ENCODE measurements at places on chromosomes 6 and 20.

- H3K27me3 ChIP-seq, result no peaks in the 10 kb centered on the region
- H3K4me1 ChIP-seq, result no peaks in the 10 kb centered on the region
- DNase-seq, result no peak
- H3K4me3 ChIP-seq, result no peak overlapping the region
- H3K36me3 ChIP-seq, result no peaks in the 10 kb centered on the region
Measured at GRCh38 chr6:117298941-117299340, 33.6 kb downstream of the VGLL2 start.

GRCh38 chr6:12593771-12594529 lies 122.6 kb upstream of the PHACTR1 start:
- peaks cover 1% of the 10 kb centered on the region for H3K4me1 ChIP-seq
- no peaks in the 10 kb centered on the region for H3K27me3 ChIP-seq
- H3K36me3 ChIP-seq, result no peaks in the 10 kb centered on the region
- H3K27ac ChIP-seq, result no peak overlapping the region

- H3K36me3 ChIP-seq, result no peaks in the 10 kb centered on the region
- H3K4me3 ChIP-seq, result no peak overlapping the region
- peaks cover 4% of the 10 kb centered on the region for H3K4me1 ChIP-seq
- H3K27me3 ChIP-seq, result no peaks in the 10 kb centered on the region
- no peak overlapping the region for H3K27ac ChIP-seq
Measured at GRCh38 chr20:58660855-58661597, 9.9 kb downstream of the STX16 start.

GRCh38 chr20:37375227-37375626 lies 29.3 kb downstream of the SRC start:
- no peak overlapping the region for H3K4me3 ChIP-seq
- H3K27ac ChIP-seq, result no peak overlapping the region
- no peaks in the 10 kb centered on the region for H3K27me3 ChIP-seq
- H3K36me3 ChIP-seq, result no peaks in the 10 kb centered on the region
- peaks cover 4% of the 10 kb centered on the region for H3K4me1 ChIP-seq

GRCh38 chr6:104414723-104415122 lies 445.0 kb downstream of the HACE1 start:
- H3K27ac ChIP-seq, result no peak overlapping the region
- H3K27me3 ChIP-seq, result no peaks in the 10 kb centered on the region
- no peaks in the 10 kb centered on the region for H3K4me1 ChIP-seq
- DNase-seq, result no peak
- no peak overlapping the region for H3K4me3 ChIP-seq

DNA sequence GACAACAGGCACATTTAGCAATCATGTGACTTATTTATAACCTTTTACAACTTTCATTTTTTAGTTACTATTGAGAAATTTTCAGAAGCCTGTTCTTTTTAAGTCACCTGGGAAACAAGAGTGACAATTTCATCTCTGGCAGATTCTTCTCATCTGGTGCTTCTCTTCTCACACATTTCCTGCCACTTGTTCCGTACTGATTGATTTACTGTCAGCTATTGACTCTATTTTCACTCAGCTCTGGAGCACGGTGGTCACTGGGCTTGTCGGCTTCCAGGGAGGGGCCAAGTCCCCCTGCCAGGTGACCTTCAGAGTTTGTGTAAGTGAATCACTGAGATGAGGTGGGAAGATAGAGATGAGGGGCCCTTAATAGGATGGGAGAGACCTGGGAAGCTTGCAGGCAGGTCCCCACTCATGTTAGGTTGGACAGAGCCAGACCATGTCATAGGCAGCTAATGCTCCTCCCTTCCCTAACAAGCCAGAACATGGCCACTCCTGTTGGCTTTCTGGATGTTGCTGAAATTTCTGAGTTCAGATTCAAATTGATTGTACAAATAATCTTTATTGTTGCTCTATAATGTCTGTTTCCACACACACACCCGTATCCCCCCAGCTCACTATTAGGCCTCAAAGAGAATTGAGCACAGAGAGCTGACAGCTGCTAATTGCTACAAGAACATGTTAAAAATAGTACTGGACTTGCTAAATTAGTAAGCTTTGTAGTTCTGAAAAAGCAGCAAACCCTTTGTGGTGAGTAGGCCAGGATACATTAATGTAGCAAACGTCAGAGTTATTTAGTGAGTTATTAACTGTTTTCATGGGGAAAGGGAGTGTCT lies 13.3 kb downstream of the DUSP22 start:
- no peaks in the 10 kb centered on the region for H3K36me3 ChIP-seq
- H3K27me3 ChIP-seq, result no peaks in the 10 kb centered on the region
- DNase-seq, result no peak
- H3K27ac ChIP-seq, result no peak overlapping the region
- no peak overlapping the region for H3K4me3 ChIP-seq

DNA sequence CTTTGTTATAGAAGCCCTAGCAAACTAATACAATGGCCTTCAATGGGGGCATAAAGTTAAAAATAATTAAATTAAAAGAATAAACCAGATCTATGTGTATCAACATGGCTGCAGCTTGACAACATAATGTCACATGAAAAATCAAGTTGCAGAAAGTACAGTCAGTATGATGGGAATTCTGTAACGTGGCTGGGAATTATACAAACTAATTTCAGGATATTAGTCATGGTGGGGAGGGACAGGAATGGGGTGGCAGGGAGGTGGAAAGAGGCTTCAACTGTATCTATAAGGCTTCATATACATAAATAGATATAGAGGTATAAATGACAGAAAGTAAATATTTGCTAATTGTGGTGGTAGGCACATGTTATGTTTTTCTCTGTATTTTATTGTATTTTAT lies 107.1 kb downstream of the UNC5CL start:
- no peaks in the 10 kb centered on the region for H3K27me3 ChIP-seq
- H3K27ac ChIP-seq, result no peak overlapping the region
- no peak overlapping the region for H3K4me3 ChIP-seq
- DNase-seq, result no peak
- no peaks in the 10 kb centered on the region for H3K4me1 ChIP-seq
- H3K36me3 ChIP-seq, result no peaks in the 10 kb centered on the region

GRCh38 chr20:20237093-20237959 lies 130.6 kb upstream of the INSM1 start:
- DNase-seq, result peak; percentile 22
- no peaks in the 10 kb centered on the region for H3K27me3 ChIP-seq
- no peak overlapping the region for H3K4me3 ChIP-seq
- H3K36me3 ChIP-seq, result no peaks in the 10 kb centered on the region
- H3K4me1 ChIP-seq, result no peaks in the 10 kb centered on the region
- no peak overlapping the region for H3K27ac ChIP-seq

DNA sequence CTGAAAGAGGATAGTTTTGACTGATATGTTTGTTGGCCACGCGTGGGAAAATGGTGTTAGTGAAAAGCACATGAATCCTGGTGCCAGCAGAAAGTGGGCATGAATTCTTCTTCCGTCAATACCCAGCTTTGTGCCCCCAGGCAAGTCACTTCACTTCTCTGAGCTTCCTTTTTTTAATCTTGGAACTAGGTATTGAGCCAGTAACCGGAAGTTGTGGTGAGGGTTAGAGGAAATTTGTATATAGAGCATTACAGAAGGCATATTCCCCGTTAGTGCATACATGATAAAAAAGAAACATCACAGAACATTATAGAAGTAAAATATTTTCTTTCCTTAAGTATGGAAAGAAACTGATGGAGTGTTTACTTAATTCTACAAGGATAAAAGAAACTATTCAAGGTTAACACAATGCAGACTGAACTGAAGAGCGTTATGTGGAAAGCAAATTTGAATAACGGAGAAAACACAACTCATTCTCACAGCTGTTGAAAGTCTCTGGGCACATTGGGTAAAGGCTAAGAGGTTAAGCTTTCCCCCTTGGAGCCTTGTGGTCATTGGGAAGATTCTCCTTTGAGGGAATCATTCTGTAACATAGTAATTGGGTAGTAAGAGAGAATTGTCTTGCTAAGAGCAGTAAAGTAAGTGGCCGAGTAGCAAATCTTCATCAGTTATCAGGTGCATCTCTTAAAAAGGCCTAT lies 223.1 kb downstream of the BCAS1 start:
- H3K4me3 ChIP-seq, result no peak overlapping the region
- H3K36me3 ChIP-seq, result no peaks in the 10 kb centered on the region
- H3K4me1 ChIP-seq, result no peaks in the 10 kb centered on the region
- DNase-seq, result no peak
- H3K27me3 ChIP-seq, result no peaks in the 10 kb centered on the region
- no peak overlapping the region for H3K27ac ChIP-seq

DNA sequence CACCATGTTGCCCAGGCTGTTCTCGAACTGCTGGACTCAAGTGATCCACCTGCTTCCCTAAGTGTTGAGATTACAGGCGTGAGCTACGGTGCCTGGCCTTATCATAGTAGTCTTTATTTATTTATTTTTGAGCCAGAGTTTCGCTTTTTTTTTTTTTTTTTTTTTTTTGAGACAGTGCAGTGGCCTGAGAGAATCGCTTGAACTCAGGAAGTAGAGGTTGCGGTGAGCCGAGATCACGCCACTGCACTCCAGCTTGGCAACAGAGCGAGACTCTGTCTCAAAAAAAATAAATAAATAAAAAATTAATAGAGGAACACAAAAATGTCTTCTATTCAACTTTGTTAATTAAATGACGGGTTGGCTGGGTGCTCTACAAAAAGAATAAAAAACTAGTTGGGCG lies 12.9 kb downstream of the MAPRE1 start:
- H3K4me3 ChIP-seq, result no peak overlapping the region
- no peak for DNase-seq
- H3K27me3 ChIP-seq, result no peaks in the 10 kb centered on the region
- H3K36me3 ChIP-seq, result peaks cover 9% of the 10 kb centered on the region
- H3K4me1 ChIP-seq, result no peaks in the 10 kb centered on the region

DNA sequence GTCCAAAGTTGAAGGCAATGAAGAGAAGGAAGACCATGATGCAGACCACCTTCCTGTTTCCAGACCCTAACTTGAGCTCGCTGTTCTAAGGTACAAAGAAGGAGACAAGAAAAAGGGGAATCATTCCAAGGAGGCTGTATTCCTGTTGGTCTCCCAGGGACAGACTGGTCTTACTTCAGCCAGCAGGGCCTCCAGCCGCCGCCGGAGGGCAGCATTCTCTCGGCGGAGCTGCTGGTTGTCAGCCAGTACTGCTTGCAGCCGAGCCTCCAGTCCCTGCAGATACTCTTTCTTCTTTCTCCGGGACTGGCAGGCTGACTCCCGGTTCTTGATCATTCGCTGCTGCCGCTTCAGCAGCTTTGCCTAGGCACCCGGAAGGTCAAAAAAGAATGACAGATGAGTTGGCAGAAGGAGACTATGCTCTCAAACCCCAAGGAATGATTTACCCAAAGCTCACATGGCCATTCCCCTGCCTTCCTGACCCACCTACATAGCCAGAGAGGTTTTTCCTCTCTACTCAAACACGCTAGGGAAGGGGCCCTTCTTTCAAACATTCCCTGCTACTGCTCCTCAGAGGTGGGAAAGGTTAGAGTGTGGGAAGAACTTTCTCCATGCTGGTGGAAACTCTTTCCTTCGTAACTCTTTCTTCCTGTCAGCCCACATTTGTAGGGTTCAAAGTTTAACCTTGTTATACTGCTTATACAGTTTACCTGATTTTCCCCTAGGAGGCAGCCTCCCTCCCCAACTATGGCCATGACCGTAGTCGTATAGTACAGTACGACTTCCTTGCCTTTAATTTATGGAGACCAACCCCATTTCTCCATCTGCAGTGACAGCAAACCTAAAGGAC lies 9.0 kb downstream of the ATF6B start:
- no peaks in the 10 kb centered on the region for H3K27me3 ChIP-seq
- peaks cover 14% of the 10 kb centered on the region for H3K36me3 ChIP-seq
- no peak overlapping the region for H3K4me3 ChIP-seq
- DNase-seq, result no peak
- no peaks in the 10 kb centered on the region for H3K4me1 ChIP-seq

GRCh38 chr20:53949319-53949839 lies 121.0 kb downstream of the BCAS1 start:
- H3K4me1 ChIP-seq, result no peaks in the 10 kb centered on the region
- H3K27ac ChIP-seq, result no peak overlapping the region
- no peaks in the 10 kb centered on the region for H3K36me3 ChIP-seq
- no peak overlapping the region for H3K4me3 ChIP-seq
- no peaks in the 10 kb centered on the region for H3K27me3 ChIP-seq

DNA sequence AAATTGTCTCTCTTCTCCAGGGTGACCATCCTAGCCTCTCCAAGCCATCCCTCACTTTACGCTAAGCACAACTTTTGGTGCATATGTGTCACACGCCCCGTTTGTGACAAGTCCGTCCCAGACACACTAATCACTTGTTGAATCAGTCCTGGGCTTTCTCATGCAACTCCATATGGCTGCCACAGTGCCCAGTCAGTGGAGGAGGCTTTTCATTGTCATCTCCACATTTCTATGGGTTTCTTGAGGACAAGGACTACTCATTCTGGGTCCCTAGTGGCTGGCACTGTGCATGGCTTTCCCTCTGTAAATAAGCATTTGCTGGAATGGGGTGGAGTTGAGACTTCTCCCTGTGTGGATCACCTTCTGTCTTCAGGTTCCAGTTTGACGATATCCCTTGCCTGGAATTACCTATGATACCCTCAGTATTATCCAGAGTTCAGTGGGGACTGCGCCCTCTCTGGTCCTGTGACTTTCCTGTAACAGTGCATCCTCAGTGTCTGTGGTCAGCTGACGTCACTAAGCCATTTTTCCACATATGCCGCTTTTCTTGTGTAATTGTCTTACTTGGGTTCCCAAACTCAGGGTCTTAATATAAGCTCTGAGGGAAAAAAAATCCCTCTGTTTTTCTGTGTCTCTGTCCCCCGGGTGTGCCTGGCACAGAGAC lies 59.8 kb upstream of the MYL9 start:
- H3K27me3 ChIP-seq, result no peaks in the 10 kb centered on the region
- H3K4me3 ChIP-seq, result no peak overlapping the region
- H3K4me1 ChIP-seq, result no peaks in the 10 kb centered on the region
- DNase-seq, result no peak

GRCh38 chr6:167103041-167103891 lies 19.6 kb upstream of the CCR6 start:
- no peak for DNase-seq
- no peaks in the 10 kb centered on the region for H3K27me3 ChIP-seq
- no peaks in the 10 kb centered on the region for H3K36me3 ChIP-seq
- no peak overlapping the region for H3K27ac ChIP-seq
- no peaks in the 10 kb centered on the region for H3K4me1 ChIP-seq

GRCh38 chr6:25962149-25963127 lies at the start of gene TRIM38:
TRIM38 (plus strand) TSS chr6:25962802; CDS start chr6:25966523, 3,721 bp downstream.
- peaks cover 7% of the 10 kb centered on the region for H3K4me1 ChIP-seq
- no peaks in the 10 kb centered on the region for H3K36me3 ChIP-seq
- no peak within 1 kb of the TSS for H3K4me3 ChIP-seq
- no peak for DNase-seq

DNA sequence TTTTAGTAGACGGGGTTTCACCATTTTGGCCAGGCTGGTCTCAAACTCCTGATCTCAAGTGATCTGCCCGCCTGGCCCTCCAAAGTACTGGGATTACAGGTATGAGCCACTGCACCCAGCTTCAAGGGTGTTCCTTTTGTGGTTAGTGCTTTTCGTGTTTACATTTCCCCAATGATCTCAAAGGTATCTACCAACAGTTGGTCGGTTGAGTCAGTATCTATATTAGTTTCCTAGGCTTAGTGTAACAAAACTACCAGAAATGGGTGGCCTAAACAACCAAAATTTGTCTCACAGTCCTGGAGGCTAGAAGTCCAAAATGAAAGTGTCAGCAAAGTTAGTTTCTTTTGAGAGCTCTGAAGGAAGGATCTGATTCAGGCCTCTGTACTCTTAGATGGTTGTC lies 30.1 kb downstream of the CASP8AP2 start:
- DNase-seq, result no peak
- no peaks in the 10 kb centered on the region for H3K27me3 ChIP-seq

GRCh38 chr6:161010418-161010817 lies 18.8 kb downstream of the MAP3K4 start:
- no peaks in the 10 kb centered on the region for H3K36me3 ChIP-seq
- H3K4me1 ChIP-seq, result peaks cover 3% of the 10 kb centered on the region
- H3K4me3 ChIP-seq, result no peak overlapping the region
- DNase-seq, result no peak
- no peak overlapping the region for H3K27ac ChIP-seq
